ENCODE measurements at places on chromosomes 4 and X.

DNA sequence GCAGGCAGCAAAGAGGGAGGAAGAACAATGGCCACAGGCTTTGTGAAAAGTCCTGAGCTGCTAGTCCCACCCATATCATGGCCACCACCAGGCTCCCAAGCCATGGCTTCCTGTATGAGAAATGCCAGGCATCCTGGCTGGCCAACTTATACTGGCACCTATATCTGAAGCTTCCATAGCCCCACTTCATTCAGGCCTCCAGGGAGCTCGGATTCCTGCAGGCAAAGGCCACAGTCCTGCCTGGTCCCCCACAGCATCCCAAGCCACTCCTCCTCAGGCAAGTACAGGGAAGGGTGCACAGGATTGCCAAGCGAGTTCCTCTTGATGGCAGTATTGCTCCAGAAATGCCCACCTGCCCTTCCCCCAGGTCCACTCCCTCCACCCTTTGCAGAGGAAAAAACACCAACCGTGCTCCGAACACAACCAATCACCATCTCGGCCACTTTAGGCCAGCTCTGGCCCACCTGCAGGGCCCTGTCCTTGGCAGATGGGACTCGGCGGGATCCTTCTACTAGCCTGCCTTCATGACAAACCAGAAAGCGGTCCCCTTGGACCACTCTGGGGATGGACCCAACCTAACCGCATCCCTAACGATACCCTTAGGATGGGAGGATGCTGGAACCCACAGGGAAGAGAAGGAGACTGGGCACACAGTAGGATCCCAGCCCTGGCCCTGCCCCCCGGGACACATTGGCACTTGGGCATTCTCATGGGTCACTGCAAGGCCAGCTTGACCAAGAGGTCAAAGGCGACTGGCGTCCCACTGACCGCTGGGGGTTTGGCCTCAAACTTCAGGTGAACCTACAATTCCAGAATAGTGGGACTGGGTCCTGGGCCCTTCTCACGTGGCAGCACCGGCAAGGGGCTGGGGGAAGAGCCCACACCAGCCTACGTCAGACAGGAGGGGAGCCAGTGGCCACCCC lies 220.4 kb upstream of the AGTR2 start:
- no peak for DNase-seq

DNA sequence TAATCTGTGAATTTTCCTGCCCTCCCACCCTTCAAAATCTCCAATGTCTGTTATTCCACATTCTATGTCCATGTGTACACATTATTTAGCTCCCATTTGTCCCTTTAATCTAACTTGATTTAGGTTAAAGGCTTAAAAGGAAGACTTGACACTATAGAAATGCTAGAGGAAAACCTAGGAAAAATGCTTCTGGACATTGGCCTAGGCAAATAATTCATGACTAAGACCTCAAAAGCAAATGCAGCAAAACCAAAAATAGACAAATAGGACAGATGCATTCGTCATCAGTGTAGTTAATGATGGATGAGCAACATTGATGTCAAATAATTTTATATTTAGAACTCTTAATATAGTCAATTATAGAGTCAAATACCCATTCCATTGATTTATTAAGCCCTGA lies 36.9 kb downstream of the INTU start:
- DNase-seq: no peak

- no peak for DNase-seq
Measured at GRCh38 chr4:182067828-182068227, 175.4 kb upstream of the TENM3 start.

- DNase-seq: no peak
Measured at GRCh38 chr4:85005865-85006377, 39.4 kb upstream of the WDFY3 start.

- DNase-seq: no peak
Measured at GRCh38 chr4:16676230-16676770, 222.1 kb downstream of the LDB2 start.

DNA sequence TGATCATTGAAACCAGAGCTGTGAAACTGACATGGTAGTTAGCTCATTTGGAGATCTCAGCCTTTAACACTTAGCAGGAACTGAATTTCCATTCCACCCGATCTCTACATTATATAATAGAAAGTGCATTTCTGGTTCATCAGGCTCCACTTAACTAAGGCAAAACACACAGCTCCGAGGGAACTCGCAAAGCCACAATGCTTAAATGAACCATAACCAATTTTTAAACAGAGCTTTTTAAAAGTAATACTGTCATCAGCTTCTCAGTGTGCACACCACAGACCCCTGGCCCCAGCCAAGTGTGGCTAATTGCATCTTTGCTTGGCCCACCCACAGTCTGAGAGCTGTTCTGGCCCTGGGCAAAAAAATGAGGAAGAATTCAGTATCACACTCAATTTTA lies 66.1 kb downstream of the DCHS2 start:
- peak; percentile 46 for DNase-seq

DNA sequence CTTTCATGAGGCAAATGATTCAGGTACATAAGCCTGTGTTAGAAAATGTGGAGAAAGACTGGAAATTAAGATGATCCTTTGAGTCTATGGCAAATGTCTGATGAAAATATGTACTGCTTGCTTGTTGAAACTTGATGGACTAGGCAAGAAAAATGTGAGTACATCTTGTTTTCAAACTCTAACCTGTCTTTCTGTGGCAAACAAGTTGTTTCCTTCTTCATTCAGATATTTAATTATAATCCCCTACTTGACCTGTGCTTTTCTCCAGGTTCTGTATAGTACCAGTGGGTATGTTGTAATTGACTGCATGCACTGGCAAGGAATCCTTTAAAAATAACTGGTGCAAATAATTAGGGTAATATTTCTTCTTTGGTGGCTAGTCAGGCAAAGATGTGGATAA lies 136.7 kb downstream of the ARHGAP24 start:
- no peak for DNase-seq

GRCh38 chrX:12895866-12896265 lies 10.6 kb upstream of the TLR8 start:
- no peak for DNase-seq

- no peak for DNase-seq
Measured at GRCh38 chr4:128684016-128684415, 125.5 kb upstream of the JADE1 start.

- no peak for DNase-seq
Measured at GRCh38 chr4:40388239-40388638, 53.1 kb downstream of the CHRNA9 start.

DNA sequence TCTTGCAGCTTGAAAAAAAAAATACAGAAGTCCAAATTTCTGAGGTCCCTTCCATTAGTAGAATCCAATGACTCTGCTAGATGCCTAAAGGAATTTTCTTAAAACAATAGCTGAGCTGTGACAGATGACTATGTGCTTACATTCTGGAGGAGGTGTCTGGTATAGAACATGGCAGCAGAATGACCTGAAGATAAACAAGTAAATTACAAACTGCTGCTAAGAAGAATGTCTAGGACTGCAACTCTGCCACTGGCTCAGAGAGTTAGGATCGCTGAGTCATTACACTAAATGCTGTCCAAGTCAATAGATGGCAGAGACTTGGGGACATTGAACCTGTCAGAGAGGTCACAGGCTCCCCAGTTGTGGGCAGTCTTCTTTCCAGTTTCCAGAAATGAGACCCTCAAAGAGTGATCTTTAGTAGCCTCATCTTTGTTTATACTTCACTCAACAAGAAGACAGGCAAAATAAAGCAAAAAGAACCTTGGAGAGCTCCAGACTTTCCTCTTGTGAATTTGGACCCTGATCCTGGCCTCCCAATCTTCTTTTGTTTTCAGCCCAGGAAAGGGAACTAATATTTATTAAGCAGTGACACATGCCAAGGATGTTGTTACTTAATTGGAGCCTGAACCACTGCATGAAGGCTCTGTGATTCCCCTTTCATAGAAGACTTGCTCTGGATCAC lies 56.4 kb upstream of the SCML1 start:
- no peak for DNase-seq

- DNase-seq: peak; percentile 43
Measured at GRCh38 chr4:37754410-37755185, 68.4 kb upstream of the RELL1 start.

GRCh38 chr4:26611885-26612284 lies 28.0 kb downstream of the TBC1D19 start:
- DNase-seq: no peak

DNA sequence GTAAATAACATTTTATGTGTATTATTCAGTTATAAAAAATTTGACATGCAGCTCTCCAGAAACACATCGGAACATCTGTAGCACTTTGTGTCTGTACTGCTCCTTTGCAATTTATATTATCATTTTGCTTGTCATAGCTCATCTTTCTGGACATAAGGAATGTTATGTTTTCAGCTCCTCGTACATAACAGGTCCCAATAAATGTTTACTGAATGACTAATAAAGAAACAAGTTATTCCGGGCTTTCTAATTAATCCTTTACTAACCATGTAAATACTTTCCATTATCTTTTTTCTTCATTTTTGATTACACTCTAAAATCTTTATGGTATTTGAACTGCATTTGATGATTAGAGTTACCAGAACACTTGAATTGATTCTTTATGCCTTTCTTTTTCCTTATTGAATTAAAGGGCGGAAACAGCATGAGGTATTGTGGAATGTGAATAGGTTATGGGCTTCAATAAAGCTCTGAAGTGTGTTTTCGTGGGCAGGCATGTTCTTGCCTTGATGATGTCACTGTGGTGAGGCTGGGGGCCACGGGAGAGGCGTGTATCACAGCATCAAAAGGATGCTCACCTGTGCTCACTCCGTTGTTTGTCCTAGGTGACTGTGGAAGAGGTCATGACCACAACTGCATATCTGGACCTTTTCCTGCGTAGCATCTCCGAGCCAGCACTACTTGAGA lies 131.6 kb downstream of the GATB start:
- DNase-seq: no peak

DNA sequence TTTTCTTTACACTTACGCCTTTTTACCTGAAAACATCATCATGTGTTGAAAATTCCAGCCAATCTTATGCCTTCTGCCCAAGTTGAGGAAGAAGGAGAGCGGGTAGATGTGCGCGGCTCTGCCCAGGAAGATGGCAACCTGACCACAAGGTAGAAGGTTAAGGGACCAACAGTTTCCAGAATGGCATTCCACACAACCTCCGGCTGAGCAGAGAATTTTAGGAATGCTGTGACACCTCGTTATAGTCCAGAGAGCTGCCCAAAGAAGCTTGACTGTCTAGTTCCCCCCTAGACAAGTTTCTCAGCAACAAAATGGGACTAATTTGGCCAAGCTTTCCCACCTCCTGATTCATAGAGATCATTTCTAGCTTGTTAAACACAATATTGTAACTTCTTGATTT lies 75.1 kb downstream of the CHST7 start:
- no peak for DNase-seq

GRCh38 chr4:159308566-159309340 lies 205.9 kb downstream of the RAPGEF2 start:
- DNase-seq: no peak

- DNase-seq: no peak
Measured at GRCh38 chrX:2391869-2392606, 108.7 kb downstream of the DHRSX start.

DNA sequence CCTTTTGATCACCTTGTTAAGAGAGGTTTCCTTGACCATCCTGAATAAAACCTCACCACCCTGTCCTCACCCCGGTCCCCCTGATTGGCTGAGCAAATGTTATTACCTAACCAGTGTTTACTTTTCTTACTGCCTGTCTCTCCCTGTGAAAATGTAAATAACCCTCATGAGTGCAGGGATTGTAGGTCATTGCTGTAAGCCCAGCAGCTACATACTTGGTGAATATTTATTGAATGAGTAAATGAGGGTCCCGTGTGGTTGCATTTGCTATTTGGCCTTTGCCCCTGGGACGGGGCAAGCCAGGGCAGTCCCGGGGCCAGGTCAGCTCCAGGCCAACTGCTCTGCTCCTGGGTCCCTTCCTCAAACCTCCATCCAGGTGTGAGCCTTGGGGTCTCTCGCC lies 55.5 kb upstream of the CLCN4 start:
- DNase-seq: no peak

- no peak for DNase-seq
Measured at GRCh38 chr4:108360754-108361445, 192.2 kb upstream of the LEF1 start.

GRCh38 chr4:77179519-77179918 lies 22.5 kb downstream of the CCNG2 start:
- no peak for DNase-seq

DNA sequence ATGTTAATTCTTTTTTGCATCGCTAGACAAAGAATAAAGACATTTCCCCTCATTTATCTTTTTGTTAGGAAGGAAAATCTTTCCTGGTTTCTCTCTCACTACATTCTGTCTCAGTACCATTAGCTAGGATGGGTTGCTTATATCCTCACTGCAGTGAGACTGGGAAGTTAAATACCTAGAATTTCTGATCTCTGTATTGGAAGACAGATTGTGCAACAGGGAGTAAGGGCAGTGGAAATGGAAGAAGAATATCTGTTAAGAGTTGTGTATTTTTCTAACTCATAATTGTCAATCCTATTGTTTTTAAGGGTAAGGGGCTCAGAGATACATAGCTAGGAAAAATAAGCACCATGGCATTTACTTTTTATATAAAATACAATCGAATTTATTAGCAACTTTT lies 19.6 kb downstream of the PTPN13 start:
- DNase-seq: no peak

DNA sequence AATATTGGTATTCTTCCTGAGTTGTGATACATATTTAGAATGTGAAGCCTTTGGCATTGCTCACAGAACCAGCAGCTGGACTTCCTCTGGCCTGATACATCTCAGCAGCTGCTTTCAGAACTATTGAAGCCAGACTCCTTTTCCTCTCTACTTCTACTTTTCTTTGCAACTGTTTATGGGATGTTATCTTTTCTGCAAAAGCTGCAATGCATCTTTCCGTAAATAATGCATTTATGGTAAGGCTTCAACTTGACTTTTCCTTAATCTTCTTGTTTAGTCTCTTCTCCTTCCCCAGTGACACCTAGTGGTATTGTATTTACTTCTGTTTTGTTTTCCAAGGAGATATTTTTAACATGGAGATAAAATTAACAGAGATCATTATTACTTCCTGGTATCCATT lies 1548.7 kb downstream of the PCDH7 start:
- no peak for DNase-seq

- no peak for DNase-seq
Measured at GRCh38 chrX:118536204-118536603, 40.6 kb downstream of the DOCK11 start.

Data from B cell (primary cell).